H7 (cell line): ENCODE measurements at places on chromosomes 7 and 10. TPM values are rescaled to one million over a fixed set of nuclear protein-coding genes. Genes with fewer than 3 reads are reported as not detected.

GRCh38 chr7:74462707-74463100, 9.0 kb downstream of the GTF2IRD1 start:
- DNase-seq, result peak; percentile 65

- DNase-seq, result peak; percentile 58
Measured at GRCh38 chr7:104552102-104552501, 223.7 kb downstream of the LHFPL3 start.

- no peak for DNase-seq
Measured at GRCh38 chr7:33946094-33946699, 40.9 kb downstream of the BMPER start.

DNA sequence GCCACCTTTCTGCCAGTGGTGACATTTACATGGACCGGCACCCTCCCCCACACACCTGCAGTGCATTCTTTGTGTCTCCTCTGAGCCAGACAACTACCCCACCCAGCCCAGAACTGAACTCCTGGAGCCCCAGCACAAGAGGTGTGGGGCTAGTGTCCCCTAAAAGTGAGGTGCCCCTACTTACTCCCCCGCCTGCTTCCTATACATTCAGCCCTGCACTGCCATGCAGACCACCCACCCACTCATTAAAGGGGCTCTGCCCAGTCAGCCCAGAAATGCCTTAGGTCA, 1.9 kb downstream of the SAP25 start:
- DNase-seq, result peak; percentile 50

DNA sequence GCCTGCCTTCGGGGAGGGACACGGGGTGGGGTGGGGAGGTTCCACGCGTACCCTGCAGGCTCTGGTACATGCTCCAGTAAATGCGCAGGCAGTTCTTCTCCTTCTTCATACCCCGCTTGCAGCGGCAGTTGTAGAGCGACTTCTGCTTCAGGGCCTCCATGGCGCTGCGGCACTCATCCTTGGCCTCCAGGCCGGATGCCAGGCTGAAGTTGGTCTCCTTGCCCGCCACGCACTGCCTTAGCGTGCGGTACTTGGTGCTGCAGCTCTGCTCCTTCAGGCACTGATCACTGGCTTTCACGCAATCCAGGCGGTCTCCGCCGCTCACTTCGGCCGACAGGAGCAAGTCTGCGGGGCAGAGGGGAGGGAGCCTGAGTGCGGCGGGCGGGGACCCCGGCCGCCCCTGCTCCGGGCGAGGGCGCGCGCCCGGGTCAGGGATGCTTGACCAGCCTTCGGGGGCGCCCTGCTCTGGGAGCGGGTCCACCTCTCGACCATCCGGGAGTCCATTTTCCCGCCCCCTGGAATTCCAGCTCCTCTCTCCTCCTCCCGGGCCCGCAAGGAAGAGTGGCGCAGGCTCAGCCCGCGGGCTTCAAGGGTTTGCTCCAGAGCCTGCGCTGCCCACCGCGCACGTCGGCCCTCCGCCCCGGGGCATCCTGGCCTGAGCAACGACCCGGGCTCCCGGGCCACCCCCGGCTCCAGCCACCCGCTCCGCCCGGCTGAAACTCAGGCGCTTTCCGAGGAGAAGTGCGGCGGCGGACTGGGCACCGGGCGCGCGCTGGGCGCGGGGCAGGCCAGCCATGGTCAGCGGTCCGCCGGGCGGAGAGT, 2.0 kb downstream of the GFRA1 start:
- DNase-seq, result peak; percentile 82

Gene RAB19
- 2.3 and 3.8 TPM in 2 replicates for total RNA-seq

Gene ACSM6
- total RNA-seq, result not detected in 2 replicates

Gene BBS9
- total RNA-seq, result 4.6 and 5.3 TPM in 2 replicates

DNA sequence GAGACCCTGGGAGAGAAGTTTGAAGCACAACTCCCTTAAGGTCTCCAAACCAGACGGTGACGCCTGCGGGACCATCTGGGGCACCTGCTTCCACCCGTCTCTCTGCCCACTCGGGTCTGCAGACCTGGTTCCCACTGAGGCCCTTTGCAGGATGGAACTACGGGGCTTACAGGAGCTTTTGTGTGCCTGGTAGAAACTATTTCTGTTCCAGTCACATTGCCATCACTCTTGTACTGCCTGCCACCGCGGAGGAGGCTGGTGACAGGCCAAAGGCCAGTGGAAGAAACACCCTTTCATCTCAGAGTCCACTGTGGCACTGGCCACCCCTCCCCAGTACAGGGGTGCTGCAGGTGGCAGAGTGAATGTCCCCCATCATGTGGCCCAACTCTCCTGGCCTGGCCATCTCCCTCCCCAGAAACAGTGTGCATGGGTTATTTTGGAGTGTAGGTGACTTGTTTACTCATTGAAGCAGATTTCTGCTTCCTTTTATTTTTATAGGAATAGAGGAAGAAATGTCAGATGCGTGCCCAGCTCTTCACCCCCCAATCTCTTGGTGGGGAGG, 10.8 kb downstream of the SERPINE1 start:
- DNase-seq, result no peak

- no peak for DNase-seq
Measured at GRCh38 chr7:86844608-86845007, 200.9 kb downstream of the GRM3 start.

Gene MLXIPL
- total RNA-seq, result 0.63 and 0.73 TPM in 2 replicates

- DNase-seq, result no peak
Measured at GRCh38 chr7:130945411-130945811, 211.4 kb upstream of the KLF14 start.

Gene RAMP3
- 0.11 and 0.31 TPM in 2 replicates for total RNA-seq

GRCh38 chr10:72095195-72095594, 6.8 kb upstream of the SPOCK2 start:
- no peak for DNase-seq

DNA sequence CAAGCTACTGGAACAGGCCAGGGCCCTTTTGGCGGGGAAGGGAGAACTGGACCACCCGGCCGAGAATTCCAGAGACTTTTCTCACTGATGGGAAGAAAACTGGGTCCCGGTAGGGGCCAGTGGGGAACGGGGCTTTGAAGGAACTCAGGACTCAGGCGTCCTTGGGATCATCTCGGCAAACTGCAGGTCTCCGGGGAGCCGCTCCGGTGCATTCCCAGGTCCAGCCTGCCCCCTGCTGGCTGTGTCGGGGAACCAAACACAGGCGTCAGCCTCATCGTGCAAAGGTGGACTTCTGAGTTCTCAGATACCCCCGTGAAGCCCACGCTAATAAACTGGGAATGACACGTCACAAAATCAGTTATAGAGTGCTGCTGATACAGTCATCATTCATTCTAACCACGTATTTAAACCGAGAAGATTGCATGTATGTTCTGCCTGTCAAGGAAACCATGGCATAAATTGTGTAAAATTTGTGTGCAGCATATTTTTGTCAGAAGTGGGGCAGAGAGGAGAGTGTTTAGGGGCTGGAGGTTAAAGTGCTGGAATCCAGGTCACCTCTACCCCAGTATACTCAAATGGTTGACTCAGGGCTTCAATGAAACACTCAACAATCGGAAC, 76.1 kb upstream of the CPXM2 start:
- peak; percentile 94 for DNase-seq

Gene CPVL
- total RNA-seq, result 32.9 and 46.1 TPM in 2 replicates

Gene ELFN1
- 16.0 and 19.9 TPM in 2 replicates for total RNA-seq

- no peak for DNase-seq
Measured at GRCh38 chr10:45581582-45582385, 90.8 kb downstream of the ZFAND4 start.

DNA sequence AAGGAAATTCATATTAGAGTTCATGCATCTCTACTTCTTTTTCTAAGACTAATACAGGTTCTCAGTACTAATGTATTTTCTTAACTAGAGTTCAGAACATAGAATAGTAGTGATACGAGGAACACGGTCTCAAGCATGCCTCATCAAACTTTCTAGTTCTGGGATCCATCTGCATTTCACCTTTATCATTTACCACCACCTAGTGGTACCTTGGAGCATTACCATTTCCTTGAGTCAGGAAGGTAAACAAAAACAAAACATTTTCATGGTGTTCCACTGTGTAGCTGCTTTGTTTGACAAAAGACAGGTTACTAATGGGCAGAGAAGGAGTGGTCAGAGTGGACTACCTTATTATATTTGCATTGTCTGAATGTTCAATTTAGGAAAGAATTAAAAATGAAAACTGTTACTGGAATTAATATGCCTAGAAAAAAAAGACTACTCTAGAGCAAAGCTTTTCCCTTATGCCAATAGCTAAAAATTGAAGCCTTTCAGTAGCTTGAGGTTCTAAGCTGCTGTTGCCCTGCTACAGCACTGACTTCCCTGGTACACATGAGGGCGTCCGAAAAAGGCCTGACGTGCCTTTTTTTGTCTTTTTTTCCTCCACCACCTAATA, 44.5 kb downstream of the STARD3NL start:
- DNase-seq, result peak; percentile 22

Gene HGF
- total RNA-seq, result 1.1 TPM in 1 of 2 replicates, not detected in the other

DNA sequence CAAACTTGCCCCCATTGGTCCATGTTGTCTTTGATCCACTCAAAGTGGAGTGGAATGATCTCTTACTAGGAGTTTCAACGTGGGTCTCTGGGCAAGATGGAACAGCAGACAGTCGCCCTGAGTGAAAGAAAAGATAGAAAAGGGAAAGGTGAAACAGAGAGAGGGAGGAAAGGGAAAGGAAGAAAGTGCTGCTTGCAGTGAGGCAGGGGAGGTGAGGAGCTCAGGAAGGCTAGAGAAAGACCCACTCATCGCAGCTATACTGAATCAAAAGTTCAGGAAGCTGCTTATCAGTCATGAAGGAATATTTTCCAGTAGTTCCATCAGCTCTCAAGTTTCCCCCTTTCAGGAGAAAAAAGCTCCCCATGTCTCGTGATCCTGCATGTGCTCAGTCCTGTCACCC, 86.9 kb downstream of the ZNF467 start:
- DNase-seq, result no peak

Gene SNX10
- 16.2 and 17.6 TPM in 2 replicates for total RNA-seq

Gene DEPP1
- total RNA-seq, result 0.28 and 1.2 TPM in 2 replicates
